T-helper 2 cell treated with Interferon-gamma antibody and Interleukin-4, amounts not matched to agents 100 ng/mL and 5 ng/mL, for 36 hours (primary cell): ENCODE measurements at places on chromosomes 13 and 19. TPM values are rescaled to one million over a fixed set of nuclear protein-coding genes. Genes with fewer than 3 reads are reported as not detected.

The PROSER1 gene
- total RNA-seq = 59.4 and 68.8 TPM in 2 replicates

The WBP4 gene
- total RNA-seq = 8.7 and 9.0 TPM in 2 replicates

The MEIS3 gene
- total RNA-seq = 0.20 TPM in 1 of 2 replicates, not detected in the other

The CDC42EP5 gene
- total RNA-seq = not detected in 2 replicates

The SMAD9 gene
- not detected in 2 replicates for total RNA-seq

The ZNF560 gene
- not detected in 2 replicates for total RNA-seq

The DHRS12 gene
- 3.8 and 4.6 TPM in 2 replicates for total RNA-seq

The DAND5 gene
- not detected in 2 replicates for total RNA-seq

The SLC15A1 gene
- not detected in 2 replicates for total RNA-seq

The SLITRK1 gene
- total RNA-seq = not detected in 2 replicates

The HPN gene
- not detected in 2 replicates for total RNA-seq

The PSG7 gene
- not detected in 2 replicates for total RNA-seq

The PABPC3 gene
- total RNA-seq = 0.34 and 0.36 TPM in 2 replicates

The TMEM238 gene
- 10.3 and 11.7 TPM in 2 replicates for total RNA-seq

The MED16 gene
- total RNA-seq = 62.2 and 66.7 TPM in 2 replicates

The CCDC194 gene
- 3.4 and 4.0 TPM in 2 replicates for total RNA-seq

The SPACA4 gene
- not detected in 2 replicates for total RNA-seq

The GRK1 gene
- 0.05 TPM in 1 of 2 replicates, not detected in the other for total RNA-seq

The TPP2 gene
- 95.8 and 97.3 TPM in 2 replicates for total RNA-seq

The IFNL1 gene
- 0.25 TPM in 1 of 2 replicates, not detected in the other for total RNA-seq

The NKPD1 gene
- 0.18 and 0.36 TPM in 2 replicates for total RNA-seq

The LILRB1 gene
- total RNA-seq = 0.11 TPM in 1 of 2 replicates, not detected in the other

The PSG11 gene
- not detected in 2 replicates for total RNA-seq

The LYPD3 gene
- 0.39 and 0.64 TPM in 2 replicates for total RNA-seq

The DMRTC2 gene
- not detected in 2 replicates for total RNA-seq

The PALM3 gene
- total RNA-seq = 0.30 TPM in 1 of 2 replicates, not detected in the other

The ZFR2 gene
- total RNA-seq = 0.25 and 0.30 TPM in 2 replicates

The ZNF296 gene
- 4.1 and 5.0 TPM in 2 replicates for total RNA-seq

The ZNF345 gene
- 3.4 and 3.6 TPM in 2 replicates for total RNA-seq

The ZNF492 gene
- 0.09 and 0.11 TPM in 2 replicates for total RNA-seq

The FCAR gene
- not detected in 2 replicates for total RNA-seq

The KLK15 gene
- total RNA-seq = not detected in 2 replicates

The KIR2DL4 gene
- total RNA-seq = not detected in 2 replicates

The CHST8 gene
- total RNA-seq = not detected in 2 replicates

The CIC gene
- total RNA-seq = 70.0 and 71.8 TPM in 2 replicates

The RNF6 gene
- total RNA-seq = 39.2 and 40.8 TPM in 2 replicates

The ZNF491 gene
- 1.1 and 1.9 TPM in 2 replicates for total RNA-seq

The SMIM24 gene
- 1.3 and 1.5 TPM in 2 replicates for total RNA-seq

The RYR1 gene
- 2.4 and 4.4 TPM in 2 replicates for total RNA-seq

The F2RL3 gene
- 0.39 and 0.77 TPM in 2 replicates for total RNA-seq

The C1QTNF9 gene
- total RNA-seq = not detected in 2 replicates

The PCDH17 gene
- total RNA-seq = not detected in 2 replicates

The THOP1 gene
- 113 and 115 TPM in 2 replicates for total RNA-seq

The RUBCNL gene
- 0.23 and 0.57 TPM in 2 replicates for total RNA-seq

The ZSCAN4 gene
- total RNA-seq = not detected in 2 replicates

The FUT6 gene
- total RNA-seq = not detected in 2 replicates

The CCNA1 gene
- total RNA-seq = 13.5 and 14.1 TPM in 2 replicates

The ZSCAN1 gene
- total RNA-seq = not detected in 2 replicates

The KLK2 gene
- 0.16 and 0.27 TPM in 2 replicates for total RNA-seq

The EID2B gene
- 2.9 and 3.8 TPM in 2 replicates for total RNA-seq

The ALG11 gene
- total RNA-seq = 28.7 and 29.3 TPM in 2 replicates

The KASH5 gene
- total RNA-seq = 0.23 and 0.43 TPM in 2 replicates

The SYNE4 gene
- 2.6 and 2.7 TPM in 2 replicates for total RNA-seq

The ZNF577 gene
- 7.5 and 8.4 TPM in 2 replicates for total RNA-seq
